ENCODE measurements at places on chromosomes 5 and 9. TPM values are rescaled to one million over a fixed set of nuclear protein-coding genes. Genes with fewer than 3 reads are reported as not detected.

The PCDHA1 gene
- total RNA-seq = not detected

The TAF11L10 gene
- total RNA-seq = not detected

The IL6ST gene
- 871 TPM for total RNA-seq

The PRDM9 gene
- not detected for total RNA-seq

The C9 gene
- total RNA-seq = not detected

The RICTOR gene
- 68.1 TPM for total RNA-seq

The TRPM3 gene
- total RNA-seq = 0.48 TPM

The RXFP3 gene
- total RNA-seq = not detected

The INSYN2B gene
- total RNA-seq = 52.3 TPM

Measured in vein endothelial cell (primary cell).